ENCODE measurements at places on chromosomes 6 and 20. TPM values are rescaled to one million over a fixed set of nuclear protein-coding genes. Genes with fewer than 3 reads are reported as not detected.

SGK2 gene
- total RNA-seq: 2.3 TPM

RIPPLY2 gene
- 3.2 TPM for total RNA-seq

PNLDC1 gene
- not detected for total RNA-seq

NT5E gene
- total RNA-seq: 0.81 TPM

SMIM13 gene
- 10.9 TPM for total RNA-seq

RAET1G gene
- not detected for total RNA-seq

C6orf141 gene
- 0.38 TPM for total RNA-seq

KCNB1 gene
- 11.3 TPM for total RNA-seq

MUCL3 gene
- not detected for total RNA-seq

BEND3 gene
- total RNA-seq: 5.5 TPM

DNA sequence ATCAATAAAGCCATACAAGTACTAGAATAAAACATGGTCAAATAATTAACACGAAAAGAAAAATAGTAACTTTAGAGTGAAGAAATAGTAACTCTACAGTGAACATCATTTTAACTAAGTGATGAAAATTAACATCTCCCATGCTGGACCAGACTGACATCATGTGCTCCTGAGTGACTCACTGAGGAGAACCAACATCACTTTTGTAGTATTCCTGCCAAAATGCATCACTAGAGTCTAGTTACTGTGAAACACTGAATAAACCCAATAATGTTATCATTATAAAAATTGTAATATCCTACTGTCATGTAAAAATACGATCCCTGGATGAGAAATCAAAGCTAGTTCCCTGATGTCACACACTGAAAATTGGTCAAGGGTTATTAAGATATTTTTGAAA is 361.3 kb downstream of the CD109 start:
- ATAC-seq: no peak

- ATAC-seq: no peak
Measured at GRCh38 chr6:47665112-47665511, 33.3 kb upstream of the ADGRF4 start.

DNA sequence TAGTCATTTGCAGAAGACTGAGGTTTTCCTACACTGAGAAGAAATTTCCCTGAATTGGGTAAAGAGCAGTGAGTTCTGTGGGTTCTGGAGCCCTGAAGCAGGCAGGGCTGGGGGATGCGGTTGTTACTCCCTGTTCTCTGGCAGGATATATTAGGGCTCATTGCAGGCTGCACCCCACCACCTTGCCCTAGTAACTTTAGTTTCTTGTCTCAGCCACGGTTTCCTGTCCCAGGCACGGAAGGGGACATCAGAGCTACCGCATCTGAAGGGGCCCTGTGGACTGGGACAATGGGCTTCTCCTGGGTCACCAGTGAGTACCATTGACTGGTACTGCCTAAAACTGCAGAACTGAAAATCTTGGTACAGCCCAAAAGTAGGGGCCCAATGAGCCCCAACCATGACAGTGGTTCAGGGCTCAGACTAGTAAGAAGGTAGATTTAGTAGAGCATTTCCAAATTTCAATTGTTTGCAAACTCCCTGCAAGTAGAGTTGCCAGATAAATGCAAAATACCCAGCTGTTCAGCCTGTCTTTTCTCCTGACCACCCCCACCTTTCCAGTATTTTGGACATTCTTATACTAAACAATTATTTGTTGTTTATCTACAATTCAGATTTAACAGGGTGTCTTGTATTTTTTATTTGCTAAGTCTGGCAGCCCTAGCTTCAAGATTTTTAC is 54.5 kb upstream of the EYA2 start:
- ATAC-seq: no peak

DNA sequence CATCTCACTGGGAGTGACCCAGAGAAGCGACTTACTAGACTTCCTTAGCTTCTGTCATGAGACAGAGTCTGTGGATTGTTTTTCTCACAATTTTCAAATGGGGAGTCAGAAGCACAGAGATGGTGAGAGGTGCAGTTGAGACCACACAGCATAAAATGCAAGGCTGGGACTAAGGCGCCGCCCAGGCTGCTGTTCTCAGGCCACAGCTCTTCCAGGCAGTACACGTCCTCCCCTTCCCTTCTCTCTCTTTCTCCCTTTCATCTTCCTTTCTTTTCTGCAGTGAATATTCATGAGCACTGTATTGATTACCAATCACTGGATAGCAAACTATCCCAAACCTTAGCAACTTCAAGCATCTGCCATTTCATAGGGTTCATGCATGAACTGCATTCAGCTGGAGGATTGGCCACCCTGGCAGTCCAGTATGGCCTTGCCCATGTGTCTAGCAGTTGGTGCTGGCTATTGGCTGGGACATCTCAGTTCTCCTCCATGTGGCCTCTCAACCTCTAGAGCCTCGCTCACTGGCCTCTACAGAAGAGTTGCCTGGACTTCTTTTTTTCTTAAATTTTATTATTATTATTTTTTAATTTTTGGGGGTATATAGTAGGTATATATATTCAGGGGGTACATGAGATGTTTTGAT is 11.4 kb downstream of the BCAS4 start:
- no peak for ATAC-seq

DNA sequence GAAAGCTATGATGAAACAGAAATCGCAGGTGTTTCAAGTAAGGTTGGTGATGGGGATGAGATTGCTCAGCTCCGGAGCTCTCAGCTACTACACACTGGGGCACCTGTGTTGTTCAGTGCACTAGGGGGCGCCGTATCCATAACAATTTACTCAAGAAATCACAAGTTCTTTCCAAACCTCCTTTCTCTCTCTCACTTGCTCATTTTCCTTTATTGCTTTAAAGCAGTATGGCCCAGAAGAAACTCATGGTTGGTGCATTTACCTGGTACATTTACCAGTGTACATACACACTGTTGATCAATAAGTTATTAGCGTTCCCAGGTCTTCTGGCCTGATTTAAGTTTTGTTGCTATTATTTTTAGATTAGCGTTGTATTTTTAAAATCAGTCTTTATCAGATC is 235.2 kb upstream of the TAB2 start:
- peak; percentile 72 for ATAC-seq

DNA sequence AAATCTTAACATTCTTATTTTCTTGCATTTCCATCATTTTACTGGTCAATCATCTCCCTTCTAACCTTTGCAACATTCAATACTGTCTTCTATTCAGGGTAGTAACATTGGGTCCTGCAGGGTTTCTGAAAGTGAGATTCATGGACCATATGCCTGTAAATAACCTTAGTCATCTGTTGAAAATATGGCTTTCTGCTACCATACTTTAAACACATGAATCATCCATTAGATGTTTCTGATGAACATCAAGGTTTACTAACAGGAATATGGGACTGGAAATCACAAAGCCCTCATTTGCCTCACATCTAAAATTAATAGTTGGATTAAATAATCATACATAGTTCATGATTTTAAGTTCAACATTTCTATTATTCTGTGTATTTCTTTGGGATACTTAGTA is 475.9 kb upstream of the MARCKS start:
- ATAC-seq: no peak

- no peak for ATAC-seq
Measured at GRCh38 chr6:106800379-106800778, 171.0 kb downstream of the QRSL1 start.

DNA sequence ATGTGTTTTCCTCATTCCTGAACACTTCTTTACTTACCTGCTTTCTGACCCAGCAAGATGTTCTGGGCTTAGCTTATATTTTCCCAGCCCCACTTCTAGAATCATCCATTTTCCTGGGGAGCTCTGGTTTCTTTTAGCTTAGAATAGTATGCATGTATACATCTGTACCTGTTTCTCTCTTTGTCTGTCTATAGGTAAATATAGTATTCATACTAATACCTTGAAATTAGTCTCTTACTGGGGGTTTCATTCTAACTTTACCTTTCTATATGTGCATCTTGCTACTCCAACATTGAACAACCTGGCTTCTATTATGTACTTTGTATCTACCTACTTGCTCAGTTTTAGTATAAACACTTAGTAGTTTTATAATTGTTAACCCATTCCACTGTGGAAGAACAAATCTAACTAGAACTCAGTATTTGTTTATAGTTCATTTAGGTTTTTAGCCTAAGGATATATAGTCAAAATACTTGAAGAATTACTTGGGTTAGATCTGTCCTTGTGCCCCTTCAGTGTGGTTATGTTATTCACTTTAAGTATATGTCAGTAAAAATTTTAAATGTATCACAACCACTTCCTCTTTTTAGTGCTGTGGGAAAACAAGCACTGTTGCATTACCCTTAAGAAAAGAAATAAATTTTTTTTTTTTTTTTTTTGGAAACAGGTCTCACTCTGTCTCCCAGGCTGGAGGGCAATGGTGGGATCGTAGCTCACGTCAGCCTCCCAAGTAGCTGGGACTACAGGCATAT is 54.0 kb downstream of the ASXL1 start:
- ATAC-seq: no peak

DNA sequence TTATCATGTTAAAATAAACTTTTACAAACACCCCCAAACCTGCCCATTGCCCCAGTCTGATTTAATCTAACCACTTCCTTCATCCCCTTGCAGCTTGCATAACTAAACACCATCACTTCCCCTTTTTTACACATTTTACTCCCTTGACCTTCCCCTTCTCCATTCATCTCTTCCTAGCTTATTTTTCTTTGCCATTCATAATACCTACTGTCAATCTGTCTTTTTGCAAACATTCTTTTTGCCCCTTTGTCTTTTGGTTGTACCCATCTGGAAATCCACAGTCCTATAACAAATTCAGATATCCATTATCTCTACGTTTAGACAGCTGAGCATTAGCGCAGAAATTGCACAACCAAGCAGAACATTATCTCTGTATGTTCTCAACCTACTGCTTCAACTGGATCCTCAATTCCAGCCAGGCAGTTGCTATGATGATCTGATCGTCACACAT is 51.2 kb downstream of the C6orf52 start:
- ATAC-seq: no peak

- no peak for ATAC-seq
Measured at GRCh38 chr6:24252280-24252679, 105.6 kb downstream of the DCDC2 start.

DNA sequence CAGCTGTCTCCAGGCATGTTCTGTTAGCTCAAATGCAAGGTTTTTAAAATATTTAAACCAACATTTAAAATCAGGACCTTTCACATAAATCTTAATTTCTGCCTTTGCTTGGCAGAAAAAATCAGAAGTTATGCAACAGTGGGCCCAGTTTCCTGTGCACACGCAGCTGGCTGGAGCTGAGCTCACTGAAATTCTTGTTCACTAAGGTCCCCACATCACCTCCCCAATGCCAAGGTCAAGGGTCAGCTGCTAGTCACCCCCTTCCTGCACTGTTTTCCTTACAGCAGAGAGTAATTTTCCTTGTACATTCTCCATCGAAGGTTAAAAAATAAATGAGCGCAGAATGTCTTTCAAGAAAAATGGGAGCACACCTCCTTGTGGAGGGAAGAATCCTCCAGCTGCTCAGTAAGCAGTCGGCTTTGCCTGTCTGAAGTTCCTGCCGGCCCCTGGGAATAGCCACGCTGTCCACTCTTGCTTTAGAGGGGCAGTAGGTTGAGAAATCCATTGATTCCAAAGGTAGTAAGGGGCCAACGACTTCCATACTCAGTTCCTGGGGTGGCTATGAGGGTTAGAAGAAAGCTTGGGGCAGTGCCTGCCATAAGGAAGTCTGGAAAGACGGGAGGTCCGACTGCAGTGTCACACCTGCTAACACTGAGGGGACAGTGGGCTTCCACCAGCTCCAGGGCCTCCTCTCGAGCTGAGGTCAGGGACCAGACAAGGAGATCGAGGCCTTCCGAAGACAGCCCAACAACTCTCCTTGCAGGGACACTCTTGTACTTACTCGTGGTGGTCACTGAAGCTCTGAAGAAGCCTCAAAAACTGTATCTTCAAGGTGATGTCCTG is 56.8 kb downstream of the MYH7B start:
- no peak for ATAC-seq

- ATAC-seq: peak; percentile 31
Measured at GRCh38 chr6:109024784-109025183, 69.9 kb downstream of the SESN1 start.

DNA sequence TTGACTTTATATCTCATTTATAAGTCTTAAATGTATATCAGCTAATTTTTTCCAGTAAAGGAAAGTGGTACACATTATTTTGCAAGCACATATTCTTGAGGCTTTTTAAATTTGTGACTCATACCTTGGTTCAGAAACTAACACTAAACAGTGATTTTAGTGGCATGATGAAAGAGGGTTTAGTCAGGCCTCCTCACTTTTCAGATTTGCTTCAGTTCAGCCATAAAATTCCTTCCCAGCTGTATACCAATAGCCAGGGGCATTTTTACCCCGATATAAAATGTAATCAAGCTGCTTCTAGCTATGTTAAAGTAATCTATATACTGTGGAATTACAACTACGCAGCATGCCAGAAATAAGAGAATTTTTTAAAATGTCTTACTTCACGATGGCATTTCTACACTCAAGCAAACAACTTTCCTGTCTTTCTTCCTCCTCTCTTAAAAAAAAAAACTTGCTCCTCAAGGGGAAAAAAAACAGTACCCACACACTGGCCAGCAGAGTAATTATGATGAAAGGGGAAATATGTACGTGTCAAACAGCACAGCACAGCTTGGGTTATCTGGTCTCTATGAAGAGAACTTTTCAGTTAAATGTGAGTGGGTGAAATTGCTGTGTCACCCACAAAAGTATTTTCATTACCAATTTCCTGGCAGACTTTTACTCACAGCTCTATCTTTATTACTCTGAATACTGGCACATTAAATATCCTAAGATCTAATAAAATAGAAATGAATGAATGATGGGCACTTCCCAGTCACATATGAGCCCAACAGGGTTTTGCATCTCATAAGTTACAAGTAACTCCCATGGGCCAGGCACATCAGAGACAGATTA is 244.8 kb upstream of the TENT5A start:
- peak; percentile 64 for ATAC-seq

- ATAC-seq: no peak
Measured at GRCh38 chr20:58461104-58461503, 54.1 kb downstream of the APCDD1L start.

GRCh38 chr6:135233686-135234491 is 52.8 kb downstream of the MYB start:
- ATAC-seq: no peak

- no peak for ATAC-seq
Measured at GRCh38 chr6:106874481-106874880, 100.0 kb downstream of the CD24 start.

DNA sequence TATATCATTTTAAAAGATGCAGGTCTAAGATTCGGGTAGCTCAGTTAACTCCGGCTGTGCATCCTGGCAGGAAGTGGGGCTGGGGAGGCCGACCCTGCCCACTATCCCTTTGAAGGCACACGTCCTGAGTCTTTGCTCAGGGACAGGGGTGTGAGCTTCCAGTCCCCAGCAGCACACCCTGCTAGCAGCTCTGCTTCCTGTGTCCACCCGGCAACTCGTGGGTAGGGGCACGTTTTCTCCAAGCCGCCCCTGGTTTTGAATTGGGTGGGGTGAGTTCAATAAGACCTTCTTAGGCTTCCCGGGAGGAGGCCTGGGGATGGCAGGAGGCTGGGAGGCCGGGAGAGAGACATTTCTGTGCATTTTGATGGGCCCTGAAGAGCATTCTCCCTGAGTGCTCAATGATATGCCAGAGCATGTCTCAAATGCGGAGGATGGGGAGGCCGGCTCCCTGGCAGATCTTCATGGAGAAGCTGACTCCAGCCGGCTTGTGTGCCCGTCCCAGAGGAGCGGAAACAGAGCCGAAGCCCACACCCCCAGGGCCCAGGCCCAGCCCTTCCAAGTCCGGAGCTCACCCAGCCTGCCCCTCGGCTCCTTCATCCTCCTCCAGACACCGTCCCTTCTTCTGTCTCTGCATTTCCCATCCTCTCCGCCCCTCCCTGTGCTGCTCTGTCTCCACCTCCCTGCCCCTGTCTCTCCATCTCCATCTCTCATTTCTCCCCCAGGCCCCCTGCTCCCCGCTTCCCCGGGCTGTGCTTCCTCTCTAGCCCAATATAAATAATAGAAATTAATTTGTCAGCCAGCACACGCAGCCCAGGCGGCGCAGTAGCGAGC is 36.3 kb upstream of the ZFAND3 start:
- peak; percentile 72 for ATAC-seq

All from motor neuron (in vitro differentiated cells).